Hepatocyte (in vitro differentiated cells): ENCODE measurements at places on chromosomes 1 and 21. TPM values are rescaled to one million over a fixed set of nuclear protein-coding genes. Genes with fewer than 3 reads are reported as not detected.
A peak's percentile ranks its signal among the peaks of the same experiment; 100 is the strongest.

DNA sequence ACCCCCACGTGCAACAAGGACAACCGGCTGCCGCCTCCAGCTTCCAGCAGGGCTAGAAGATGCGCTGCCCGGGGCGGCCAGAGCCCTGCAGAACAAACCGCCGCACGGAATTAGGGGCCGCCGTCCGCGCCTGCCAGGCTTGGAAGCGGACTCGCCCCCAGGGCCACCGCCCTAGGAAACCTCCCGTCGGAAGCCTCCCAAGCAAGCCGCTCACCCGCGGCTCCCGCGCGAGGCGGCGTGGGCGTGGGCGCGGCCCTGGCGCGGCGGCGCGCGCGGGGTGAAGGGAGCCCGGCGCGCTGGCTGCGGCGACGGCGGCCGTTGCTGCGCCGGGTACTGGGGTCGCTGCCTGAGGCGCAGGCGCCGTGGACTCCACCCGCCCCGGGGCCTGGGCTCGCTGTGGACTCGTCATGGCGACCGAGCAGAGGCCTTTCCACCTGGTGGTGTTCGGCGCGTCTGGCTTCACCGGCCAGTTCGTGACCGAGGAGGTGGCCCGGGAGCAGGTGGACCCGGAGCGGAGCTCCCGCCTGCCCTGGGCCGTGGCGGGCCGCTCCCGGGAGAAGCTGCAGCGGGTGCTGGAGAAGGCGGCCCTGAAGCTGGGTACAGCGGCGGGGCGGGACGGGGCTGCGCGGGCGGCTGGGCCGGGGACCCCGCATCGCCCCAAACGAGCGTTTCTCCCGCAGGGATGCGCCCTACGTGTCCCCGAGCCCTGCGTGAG lies at the start of gene SCCPDH:
SCCPDH (plus strand) TSS at position 394 of the 715 bp plus-strand sequence; CDS start at position 408, 14 bp downstream.
- peak; percentile 91 for DNase-seq

Gene CFAP107
- total RNA-seq, result not detected in 2 replicates

Gene PDZK1
- 44.9 and 50.5 TPM in 2 replicates for total RNA-seq

Gene LAMC1
- total RNA-seq, result 178 and 185 TPM in 2 replicates

DNA sequence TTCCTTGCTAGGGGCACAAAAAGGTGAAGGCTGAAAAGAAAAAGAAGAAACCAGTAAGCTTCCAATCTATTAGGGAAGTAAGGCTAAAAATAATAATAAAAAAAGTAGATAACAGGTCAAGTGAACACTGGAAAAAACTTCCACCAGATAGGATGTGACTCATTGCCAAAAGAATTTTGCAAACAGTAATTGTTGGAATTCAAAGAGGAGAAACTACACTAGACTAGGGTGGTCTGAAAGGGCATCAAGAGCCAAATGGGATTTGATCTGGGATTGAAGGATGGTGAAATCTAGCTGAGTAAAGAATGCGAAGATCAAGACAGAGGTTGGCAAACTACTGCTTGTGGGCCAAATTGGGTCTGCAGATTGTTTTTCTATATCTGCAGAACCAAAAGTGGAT lies 6.0 kb upstream of the ST6GALNAC3 start:
- no peak for DNase-seq

Gene NBPF20
- 3.4 and 4.0 TPM in 2 replicates for total RNA-seq
